ENCODE measurements at places on chromosomes 11 and 22.

- no peak for DNase-seq
These were observed 377.3 kb upstream of the CCDC90B start for GRCh38 chr11:83663446-83663845.

- peak; percentile 81 for DNase-seq
These were observed 49.5 kb downstream of the OR4D9 start for GRCh38 chr11:59560702-59561473.

- DNase-seq, result peak; percentile 31
These were observed 36.9 kb downstream of the CHRDL2 start for GRCh38 chr11:74694136-74694930.

DNA sequence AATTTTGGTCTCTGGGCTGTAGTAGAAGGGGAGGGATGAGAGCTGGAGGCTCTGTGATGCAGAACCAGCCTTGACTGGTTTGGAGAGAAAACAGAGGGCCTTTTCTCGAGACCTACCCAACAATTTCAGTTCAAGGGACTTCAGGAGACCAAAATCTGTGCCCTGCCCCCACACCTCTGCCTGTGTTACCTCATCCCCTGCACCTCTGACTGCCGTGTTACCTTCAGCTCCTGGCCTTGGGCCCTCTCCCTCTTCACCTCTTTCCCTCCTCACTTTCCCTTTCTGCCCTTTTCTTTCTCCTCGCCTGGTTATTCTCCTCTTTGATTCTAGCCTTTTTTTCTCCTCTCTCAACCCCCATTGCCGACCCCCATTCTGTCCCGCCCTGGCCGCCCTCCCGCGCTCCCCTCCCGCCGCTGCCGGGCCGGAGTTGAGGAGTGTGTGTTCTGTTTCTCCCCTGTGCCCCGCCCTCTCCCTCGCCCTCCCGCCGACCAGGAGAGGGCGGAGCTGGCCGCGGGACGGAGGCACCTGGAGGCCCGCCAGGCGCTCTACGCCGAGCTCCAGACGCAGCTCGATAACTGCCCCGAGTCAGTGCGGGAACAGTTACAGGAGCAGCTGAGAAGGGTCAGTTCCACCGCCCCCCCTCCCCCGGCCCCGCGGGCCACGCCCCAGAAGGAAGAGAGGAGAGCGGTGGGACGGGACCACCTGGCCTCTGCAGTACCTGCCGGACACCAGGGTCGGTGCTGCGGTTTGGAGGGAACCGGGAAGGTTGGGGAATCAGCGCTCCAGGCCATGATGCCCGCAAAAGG, 27.2 kb downstream of the PHLDB1 start:
- peak; percentile 37 for DNase-seq

- peak; percentile 88 for DNase-seq
These were observed 123.5 kb upstream of the APOA1 start for GRCh38 chr11:116960930-116961329.

GRCh38 chr11:100867606-100868005, 180.5 kb downstream of the ARHGAP42 start:
- DNase-seq, result no peak

GRCh38 chr11:132077416-132077815, 707.0 kb downstream of the NTM start:
- DNase-seq, result no peak

DNA sequence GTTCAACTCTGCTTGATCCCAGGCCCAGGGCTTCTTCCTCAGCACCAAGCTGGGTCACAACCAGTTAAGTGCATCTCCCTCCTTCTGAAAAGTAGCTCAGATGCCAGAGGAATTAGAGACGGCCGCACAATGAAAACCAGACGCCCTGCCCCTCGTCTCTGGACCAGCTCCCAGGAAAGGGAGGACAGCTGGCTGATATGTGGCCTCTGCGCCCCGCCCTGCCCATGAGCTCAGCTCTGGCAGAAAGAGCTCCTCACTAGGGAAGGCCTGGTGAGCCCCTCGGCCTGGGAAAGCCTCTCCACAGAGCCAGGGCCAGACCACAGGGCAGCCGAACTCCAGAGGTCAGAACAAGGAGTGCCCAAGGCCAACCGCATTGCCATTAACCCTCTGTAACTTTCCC, 18.1 kb upstream of the SCGB1A1 start:
- peak; percentile 92 for DNase-seq

GRCh38 chr11:83033972-83034672, 37.6 kb downstream of the RAB30 start:
- DNase-seq, result peak; percentile 92
